ENCODE measurements at places on chromosomes 16 and 17. TPM values are rescaled to one million over a fixed set of nuclear protein-coding genes. Genes with fewer than 3 reads are reported as not detected.

SNAI3 gene
- total RNA-seq, result not detected

PRSS33 gene
- not detected for total RNA-seq

NPIPB13 gene
- total RNA-seq, result 0.54 TPM

TSC2 gene
- 22.8 TPM for total RNA-seq

CHAD gene
- not detected for total RNA-seq

DNA sequence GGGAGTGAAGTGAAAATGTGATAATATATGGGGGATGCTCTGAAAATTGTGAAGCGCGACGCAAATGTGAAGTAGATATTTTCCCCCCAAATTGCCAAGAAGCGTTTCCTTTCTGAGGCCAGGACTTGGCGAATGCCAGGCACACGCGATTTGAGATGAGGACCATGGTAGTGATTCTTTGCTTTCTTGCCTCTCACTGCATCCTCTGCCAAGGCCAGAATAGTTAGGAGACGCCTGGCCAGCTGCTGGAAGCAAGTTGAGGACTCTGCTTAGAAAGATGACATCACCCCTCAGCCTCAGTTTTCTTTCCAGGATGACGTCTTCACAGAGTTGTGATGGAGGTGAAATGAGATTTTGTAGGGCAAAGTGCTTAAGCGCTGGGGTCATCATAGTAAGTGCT lies 25.9 kb downstream of the PIPOX start:
- DNase-seq, result no peak

DNA sequence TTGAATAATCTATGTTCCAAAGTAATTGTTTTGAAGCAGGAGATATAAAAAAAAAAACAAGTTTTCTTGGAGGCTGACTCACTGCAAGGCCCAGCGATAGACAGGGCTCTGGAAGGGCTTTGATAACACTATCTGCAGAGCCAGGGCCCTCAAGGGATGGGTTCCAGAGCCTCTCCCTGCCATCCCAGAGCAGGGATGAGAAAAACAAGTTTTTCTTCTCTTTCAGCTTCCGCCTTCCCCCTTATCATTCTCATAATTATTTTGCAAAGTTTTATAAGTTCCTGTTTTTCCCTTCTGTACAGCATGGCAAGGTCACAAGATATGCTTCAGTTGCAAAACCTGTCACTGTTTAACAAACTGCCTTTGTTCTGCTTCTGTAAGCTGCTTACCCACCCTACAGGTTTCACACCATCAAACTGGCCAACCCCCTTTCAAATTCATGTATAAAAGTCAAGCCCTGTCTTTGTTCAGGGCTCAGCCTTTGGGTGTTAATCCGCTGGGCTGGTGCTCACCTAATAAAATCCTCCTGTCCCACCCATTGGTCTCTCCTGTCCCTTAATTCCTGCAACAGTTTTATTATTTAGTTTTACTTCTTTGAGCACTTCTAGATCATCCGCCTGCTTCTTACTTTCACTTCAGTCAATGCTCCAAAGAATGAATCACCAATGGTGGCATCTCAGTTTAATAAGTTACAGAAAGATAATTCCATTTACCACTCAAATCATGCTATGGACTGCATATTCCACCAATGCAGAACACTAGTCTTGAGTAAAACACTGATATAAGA lies 5.6 kb upstream of the THUMPD1 start:
- no peak for DNase-seq

DNA sequence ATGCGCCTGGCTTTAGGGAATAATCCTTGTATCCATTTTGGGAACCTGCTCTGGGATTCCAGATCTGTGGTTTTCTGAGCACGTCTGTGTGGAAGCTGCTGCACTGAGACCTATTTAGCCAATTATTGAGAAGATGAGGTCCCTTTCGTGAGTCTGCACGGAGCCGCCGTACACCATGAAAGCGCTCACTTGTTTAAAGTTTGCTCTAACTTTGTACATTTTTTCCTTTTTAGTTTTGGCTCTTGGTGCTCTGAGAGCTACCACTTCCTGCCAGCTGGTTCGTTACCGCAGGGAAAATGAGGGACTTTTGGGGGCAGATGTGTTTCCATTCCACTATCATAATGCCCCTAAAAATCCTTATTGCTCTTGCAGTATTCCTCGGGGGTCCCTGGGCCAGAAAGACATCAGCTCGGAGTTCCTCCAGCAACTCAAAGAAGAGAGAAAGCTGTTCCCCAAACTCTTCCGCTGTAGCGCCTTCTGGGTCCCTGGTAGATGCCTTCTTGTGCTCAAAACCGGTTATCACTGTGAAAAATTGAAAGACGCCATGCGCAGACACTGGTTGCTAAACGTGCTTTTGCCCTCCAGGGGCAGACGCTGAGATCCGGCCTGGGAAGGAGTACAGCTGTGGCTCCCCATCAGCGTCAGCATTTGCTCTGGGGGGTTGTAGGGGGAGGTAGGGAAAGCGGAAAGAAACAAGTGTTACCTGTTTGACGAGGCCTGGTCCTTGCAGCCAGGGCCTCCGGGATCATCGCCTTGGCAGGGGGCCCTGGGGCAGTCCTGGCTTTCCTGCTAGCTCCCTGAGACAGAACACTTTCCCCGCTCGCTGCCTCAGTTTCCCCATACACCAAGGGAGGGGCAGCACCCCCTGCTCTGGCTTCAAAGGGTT lies 238.1 kb downstream of the MRTFB start:
- peak; percentile 39 for DNase-seq

- no peak for DNase-seq
These were observed 1542.6 kb upstream of the CDH8 start for GRCh38 chr16:63578791-63579190.

DNA sequence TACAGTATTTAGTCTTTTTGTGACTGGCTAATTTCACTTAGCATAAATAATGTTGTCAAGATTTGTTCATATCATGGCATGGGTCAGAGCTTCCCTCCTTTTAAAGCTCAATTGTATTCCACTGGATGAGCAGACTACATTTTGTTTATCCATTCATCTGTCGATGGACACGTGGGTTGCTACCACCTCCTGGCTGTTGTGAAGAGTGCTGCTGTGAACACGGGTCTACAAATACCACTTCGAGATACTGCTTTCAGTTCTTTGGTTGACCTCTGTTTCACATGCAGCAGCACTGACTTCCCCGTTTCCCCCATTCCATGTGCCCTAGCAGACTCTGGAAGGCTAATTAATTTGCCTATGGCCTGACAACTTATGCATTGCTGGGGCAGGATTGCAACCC lies 285.4 kb downstream of the SHISA9 start:
- DNase-seq, result no peak

- peak; percentile 95 for DNase-seq
These were observed 19.7 kb downstream of the APPBP2 start for GRCh38 chr17:60506312-60506711.

DNA sequence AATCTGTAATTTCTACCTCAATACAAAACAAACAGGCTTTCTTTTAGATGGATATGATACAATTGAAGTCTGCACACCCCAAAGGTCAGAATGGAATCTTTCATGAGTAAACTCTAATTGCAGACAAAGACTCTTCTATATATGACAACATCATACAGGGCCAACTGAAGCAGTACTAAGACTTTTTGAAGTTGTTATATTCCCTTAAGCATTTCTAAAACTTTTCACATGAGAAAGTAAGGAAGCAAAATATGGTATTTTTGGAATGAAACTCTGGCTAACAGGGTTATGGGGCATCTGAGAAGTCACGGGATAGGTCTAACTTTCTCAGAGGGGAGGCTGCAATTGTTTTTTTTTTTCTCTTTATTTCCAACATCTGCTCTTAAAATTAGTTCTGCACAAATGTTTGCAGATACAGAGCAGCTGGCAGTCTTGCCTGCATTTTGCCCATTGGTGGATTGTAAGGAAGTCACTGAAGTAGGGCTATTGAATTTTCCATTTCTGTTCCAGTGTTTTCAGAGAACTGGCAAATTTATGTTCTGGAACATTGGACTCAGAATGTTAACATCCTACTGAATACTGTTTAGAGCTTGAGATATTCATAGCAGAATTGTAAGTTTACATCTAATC lies 59.1 kb downstream of the SSH2 start:
- DNase-seq, result no peak

GRCh38 chr17:2395258-2396181 lies 5.3 kb downstream of the MNT start:
- DNase-seq, result peak; percentile 58

GRCh38 chr17:79809530-79810129 lies 12.8 kb upstream of the CBX8 start:
- no peak for DNase-seq
